Glutamatergic neuron (in vitro differentiated cells): ENCODE measurements at places on chromosomes 3 and 15.

GRCh38 chr15:66775127-66776105 is 73.4 kb downstream of the SMAD6 start:
- DNase-seq: no peak

DNA sequence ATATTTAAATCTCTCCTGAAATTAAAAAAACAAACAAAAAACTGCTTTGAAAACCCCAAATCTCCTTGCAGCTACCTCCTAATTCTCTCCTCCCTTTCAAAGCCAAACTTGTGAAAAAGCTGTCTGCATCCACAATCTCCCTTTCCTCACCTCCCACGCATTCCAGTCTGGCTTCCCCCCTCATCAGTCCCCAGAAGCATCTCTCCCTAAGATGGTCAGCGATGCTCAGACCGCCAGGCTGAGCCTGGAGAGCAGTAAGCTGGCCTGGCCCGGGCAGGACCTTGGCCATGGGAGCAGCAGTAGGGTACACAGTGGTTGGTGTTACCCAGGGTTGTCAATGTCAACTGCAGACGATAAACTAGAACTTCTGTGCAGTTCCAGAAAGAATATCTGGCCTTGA is 32.9 kb upstream of the BLM start:
- DNase-seq: no peak

GRCh38 chr3:52248816-52249547 is 3.4 kb downstream of the PPM1M start:
- DNase-seq: no peak

DNA sequence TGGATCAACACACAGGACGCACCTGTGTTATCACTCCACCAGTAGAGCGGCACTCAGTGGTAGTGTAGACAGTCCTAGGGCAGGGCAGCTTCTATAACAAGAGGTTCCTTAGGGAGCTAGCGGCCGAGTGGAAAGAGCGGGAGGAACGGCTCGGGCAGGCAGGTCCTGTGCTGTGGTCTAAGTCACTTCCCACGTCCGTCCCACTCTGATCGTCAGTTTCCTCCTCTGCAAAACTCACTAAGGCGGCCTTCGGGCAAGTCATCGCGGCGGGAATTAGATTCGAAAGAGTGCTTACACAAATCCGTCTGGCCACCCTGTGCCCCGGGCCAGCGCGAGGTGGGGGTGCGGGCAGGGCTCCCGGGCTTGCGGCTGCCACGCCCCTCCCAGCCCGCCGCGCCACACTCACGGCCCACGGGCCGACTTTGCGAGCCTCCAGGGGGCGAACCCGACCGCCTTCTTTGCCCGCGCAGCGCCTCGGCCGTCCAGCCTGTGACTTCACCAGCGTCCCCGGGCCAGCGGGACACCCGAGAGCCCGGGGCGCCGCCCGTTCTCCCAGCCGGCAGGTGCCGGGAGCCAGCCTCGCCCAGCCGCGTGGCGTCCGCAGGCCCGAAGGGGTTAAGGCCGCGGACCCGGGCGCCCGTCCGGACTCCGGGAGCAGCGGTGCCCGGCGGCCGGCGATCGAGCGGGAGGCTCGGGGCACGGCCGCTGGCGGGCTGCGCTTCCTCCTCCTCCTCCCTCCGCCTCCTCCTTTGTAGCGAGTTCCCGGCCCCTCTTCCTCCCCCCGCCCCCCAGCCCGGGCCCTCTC is 416 bp upstream of the CORO2B start:
- DNase-seq: peak; percentile 76

GRCh38 chr15:89888214-89888804 is 5.5 kb downstream of the AP3S2 start:
- no peak for DNase-seq

GRCh38 chr3:31968369-31968926 is 12.6 kb downstream of the OSBPL10 start:
- DNase-seq: no peak

DNA sequence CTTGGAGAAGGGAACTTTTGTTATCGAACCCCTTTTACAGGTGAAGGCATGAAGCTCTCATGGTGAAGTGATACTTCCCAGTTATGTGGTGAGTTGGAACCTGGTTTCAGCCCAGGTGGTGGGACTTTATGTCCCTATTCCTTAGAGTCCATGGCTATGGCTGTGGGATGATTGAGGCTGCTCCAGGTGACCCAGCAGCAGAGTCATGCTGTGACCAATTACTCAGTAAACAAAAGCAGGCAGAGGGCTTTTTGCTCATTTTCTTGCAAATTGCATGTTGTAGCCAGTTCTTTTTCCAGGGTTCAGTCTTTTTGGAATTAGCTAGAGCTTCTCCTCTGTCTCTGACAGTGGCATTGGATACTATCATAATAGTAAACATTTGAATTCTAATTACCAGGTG is 70.7 kb downstream of the CACNA2D3 start:
- DNase-seq: no peak

GRCh38 chr3:9347081-9347480 is 15.8 kb upstream of the THUMPD3 start:
- DNase-seq: no peak

DNA sequence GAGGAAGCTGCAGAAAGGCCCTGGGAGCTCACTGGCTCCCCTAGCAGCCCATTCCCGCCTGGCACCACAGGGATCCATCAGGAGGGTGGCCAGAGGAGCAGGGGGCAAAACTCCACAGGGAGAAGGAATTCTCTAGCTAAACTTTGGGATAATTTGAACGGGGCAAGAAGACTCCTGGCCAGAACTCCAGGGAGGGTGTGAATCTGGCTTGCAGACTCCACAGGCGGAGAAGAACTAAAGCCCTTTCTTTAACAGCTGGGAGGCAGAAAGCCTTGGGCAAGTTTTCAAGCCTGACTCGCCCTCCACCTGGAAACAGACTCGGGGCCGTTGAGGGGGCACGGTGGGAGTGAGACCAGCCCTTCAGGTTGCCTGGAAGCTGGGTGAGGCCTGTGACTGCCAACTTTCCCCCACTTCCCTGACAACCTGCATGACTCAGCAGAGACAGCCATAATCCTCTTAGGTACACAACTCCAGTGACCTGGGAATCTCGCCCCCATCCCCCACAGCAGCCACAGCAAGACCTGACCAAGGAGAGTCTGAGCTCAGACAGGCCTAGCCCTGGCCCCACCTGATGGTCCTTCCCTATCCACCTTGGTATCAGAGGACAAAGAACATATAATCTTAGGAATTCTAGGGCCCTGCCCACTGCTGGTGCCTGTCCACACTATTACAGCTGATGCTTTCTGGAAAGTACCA is 28.6 kb downstream of the SLC27A2 start:
- DNase-seq: no peak

- DNase-seq: peak; percentile 35
Measured at GRCh38 chr3:124492824-124493223, 237.4 kb upstream of the UMPS start.

DNA sequence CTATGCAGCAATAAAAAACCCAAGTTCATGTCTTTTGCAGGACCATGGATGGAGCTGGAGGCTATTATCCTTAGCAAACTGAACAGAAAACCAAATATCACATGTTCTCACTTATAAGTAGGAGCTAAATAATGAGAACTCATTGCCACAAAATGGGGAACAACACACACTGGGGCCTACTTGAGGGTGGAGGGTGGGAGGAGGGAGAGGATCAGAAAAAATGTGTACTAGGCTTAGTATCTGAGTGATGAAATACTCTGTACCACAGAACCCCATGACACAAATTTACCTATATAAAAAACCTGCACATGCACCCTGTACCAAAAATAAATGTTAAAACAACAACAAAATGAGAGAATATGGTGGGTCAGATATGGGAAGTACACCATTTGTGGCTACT is 49.6 kb upstream of the AADACL2 start:
- DNase-seq: no peak

DNA sequence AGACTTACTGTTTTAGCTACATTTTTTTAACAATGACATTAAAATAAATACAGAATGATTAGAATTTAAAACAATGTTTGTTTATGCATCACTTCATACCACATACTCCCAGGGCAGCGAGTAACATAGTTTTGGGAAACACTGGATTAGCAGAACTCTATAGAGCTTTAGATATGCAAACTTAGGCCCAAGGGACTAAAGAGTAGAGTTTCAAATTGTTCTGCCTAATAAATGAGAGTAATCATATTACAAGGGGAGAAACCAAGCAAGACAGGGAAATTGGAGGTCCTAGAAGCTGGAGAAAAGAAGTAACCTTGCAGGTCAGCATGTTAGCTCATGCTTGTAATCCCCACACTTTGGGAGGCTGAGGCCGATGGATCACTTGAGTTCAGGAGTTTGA is 3.6 kb upstream of the DAZL start:
- no peak for DNase-seq

- DNase-seq: no peak
Measured at GRCh38 chr3:7322957-7323669, 462.2 kb downstream of the GRM7 start.

GRCh38 chr3:57221883-57222282 is 5.6 kb upstream of the APPL1 start:
- DNase-seq: no peak

DNA sequence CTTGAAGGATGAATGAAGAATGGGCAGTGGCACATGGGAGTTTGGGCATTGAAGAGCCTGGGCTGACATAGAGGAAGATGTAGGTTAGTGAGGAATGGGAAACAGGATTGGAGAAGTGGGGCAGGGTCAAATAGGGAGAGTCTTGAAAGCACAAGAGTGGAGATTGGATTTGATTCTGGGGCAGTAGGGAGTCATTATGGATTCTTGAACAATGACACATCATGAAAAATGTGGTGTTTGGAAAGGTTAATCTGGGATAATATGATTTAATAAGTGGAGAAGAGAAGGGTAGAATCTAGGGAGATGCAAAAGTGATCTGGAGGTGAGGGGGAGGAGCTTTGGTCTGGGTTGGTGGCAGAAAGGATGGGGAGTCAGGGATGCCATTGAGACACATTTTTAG is 45.4 kb upstream of the ROPN1 start:
- DNase-seq: no peak

GRCh38 chr15:32729700-32730395 is 12.0 kb downstream of the GREM1 start:
- DNase-seq: no peak

GRCh38 chr3:118527514-118528044 is 507.1 kb downstream of the IGSF11 start:
- no peak for DNase-seq

DNA sequence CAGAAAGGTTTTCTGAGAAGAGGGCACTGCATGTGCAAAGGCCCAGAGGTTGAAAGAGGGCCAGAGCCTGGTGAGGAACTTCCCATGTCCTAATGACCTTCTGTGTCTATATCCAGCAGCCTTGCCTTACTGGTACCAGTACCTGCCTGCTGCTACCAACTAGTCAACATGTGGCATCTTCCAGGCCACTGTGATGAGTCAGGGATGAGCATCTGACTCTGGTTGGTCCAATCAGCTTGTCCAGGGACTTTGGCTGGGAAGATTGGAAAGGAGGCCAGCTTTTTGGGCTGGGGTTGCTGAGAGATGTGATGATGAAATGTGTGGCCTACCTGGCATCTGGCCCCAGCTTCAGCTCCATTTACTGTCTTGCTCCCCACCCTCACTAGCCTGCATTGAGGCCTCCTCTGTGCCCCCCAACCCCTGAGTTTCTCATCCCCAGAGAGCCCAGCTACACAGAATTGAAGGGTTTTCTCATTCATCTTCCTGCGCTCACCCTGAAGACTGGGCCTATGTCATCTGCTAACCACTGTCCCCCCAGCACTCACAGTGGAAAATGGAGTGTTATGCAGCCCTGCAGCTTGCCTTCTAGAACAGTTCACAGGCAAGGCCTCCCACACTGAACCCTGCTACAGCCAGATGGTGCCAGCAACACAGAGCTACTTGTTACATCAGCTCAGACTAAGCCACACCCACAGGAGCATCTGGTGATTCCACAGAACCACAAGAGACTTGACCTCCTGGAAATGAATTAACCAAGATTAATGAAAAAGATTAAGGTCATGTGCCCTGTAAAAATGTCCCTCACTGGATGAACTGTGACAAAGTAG is 1.3 kb upstream of the TWF2 start:
- DNase-seq: peak; percentile 78

GRCh38 chr15:101327147-101327740 is 32.2 kb upstream of the SNRPA1 start:
- DNase-seq: no peak

DNA sequence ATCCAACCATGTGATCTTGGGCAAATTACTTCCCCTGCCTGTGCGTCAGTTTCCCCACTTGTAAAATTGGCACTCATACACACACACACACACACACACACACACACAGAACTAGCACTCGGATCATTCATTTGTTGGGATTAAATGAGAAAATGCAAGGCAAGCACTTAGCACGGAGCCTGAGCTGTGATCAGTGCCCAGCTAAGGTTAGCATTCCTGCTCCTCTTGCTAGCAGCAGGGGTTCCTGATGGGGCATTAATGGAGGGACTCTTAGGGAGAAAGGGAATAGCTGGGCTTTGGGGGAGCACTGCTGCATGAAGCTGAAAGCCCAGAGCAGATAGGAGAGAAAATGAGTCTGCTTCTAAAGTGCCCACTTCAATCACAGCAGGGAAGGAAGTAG is 187.7 kb upstream of the C2CD4B start:
- DNase-seq: no peak

DNA sequence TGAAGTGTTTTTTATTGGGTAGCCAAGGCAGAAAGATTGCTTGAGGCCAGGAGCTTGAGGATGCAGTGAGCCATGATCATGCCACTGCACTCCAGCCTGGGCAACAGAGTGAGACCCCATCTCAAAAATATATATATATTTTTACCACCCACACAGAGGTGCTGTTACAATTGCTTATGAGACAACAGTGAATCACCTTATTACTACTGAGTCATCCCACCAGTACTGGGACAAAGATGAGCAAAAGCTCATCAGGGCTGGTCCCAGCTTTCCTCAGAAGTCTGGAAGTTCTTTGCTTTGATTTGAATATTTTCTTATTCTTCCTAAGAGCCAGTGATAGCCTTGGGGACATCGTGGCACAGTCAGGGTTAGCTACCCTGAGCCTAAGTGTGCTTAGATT is 207.7 kb downstream of the SOX2 start:
- no peak for DNase-seq

GRCh38 chr15:32889214-32889613 is 171.4 kb downstream of the GREM1 start:
- no peak for DNase-seq

GRCh38 chr3:187678726-187679268 is 8.6 kb upstream of the SST start:
- DNase-seq: peak; percentile 62
